GM04503 (cell line): ENCODE measurements at places on chromosomes 13 and 19.

DNA sequence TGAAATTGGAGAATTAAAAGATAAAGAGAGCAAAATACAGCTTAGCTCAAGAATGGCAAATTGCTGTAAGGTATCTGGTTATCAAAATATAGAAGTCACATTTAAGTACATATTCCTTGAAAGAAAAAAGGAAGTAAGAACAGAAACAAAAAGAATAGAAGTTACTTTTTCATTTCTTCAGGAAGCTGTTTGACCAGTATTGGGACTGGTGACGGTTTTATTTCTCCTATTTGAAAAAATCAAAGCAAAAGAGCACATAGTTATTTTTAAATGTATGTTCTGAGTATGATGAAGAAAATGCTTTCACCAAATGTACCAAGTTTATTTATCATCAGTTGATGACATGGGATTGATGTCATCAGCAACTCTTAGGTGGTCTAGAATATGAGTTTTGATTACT lies 83.1 kb upstream of the OXGR1 start:
- no peak for DNase-seq

DNA sequence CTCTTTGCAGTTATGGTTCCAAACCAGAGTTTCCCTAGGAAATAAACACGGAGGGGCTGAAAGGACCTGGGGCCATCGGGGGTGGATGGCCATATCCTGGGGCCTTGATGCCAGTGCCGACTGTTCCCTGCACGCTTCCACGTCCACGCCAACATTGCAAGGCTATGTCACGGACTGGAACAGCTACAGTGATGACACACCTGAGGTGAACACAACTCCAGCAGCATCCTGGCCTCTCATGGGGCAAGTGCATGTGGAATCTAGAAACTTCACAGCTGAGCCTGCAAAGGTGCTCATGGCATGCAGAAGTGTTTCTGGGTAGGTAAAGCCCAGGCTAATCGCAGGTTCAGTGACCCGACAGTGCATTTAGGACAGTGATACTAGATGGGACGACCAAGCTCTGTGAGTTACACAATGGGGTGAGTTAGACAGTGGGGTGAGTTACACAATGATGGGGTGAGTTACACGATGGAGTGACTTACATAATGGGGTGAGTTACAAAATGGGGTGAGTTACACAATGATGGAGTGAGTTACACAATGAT lies 52.0 kb upstream of the GAS6 start:
- no peak for DNase-seq

- peak; percentile 53 for DNase-seq
Observed at GRCh38 chr19:13880059-13881043, 3.4 kb downstream of the NANOS3 start.

- DNase-seq: no peak
Observed at GRCh38 chr13:21979161-21979806, 308.4 kb downstream of the FGF9 start.

DNA sequence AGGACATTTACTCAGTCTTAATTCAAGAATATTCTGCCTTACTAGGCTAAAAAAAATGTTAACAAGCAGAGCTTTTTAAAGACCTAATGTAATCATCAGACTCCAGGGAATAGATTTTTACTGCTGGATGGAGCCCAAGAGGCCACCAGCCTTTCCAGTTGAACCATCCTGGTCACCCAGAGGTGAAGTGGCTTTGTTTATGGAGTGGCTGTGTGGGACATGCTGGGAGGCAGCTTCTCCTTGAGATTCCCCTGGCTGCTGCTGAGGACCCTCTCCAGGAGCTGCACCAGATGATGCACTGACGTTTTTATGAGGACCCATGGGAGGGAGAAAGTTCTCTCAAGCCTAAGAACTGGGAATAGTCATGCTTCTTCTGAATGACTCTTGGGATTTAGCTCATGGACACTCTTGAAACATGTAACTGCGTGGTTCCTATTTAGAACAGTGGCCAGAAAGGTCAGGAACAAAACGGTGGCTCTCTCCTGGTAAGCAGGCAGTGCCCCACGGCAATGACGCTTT lies 205.9 kb upstream of the MIR17HG start:
- DNase-seq: no peak

GRCh38 chr19:16062789-16063188 lies 13.5 kb upstream of the TPM4 start:
- no peak for DNase-seq

GRCh38 chr13:77781808-77782207 lies 84.3 kb downstream of the SLAIN1 start:
- no peak for DNase-seq

DNA sequence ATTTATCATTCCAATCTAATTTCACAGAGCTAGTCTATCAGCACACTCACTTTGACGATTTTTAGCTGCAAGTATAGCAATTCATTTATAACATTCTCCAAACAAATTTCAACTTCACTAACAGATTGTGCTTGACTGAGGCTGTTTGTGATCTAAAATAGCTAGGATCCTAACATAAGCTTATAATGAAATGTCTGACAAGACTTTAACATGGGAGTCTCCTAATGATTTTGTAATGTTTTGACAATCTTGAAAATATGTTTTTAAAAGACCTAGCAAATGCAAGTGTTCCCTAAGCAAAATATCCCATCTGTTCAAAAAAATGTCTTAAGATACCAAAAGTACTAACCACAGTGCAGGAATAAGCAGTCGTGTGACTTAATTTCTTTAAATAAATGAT lies 889.5 kb upstream of the SPRY2 start:
- no peak for DNase-seq

GRCh38 chr19:41031916-41032315 lies 40.8 kb downstream of the CYP2B6 start:
- no peak for DNase-seq

- DNase-seq: no peak
Observed at GRCh38 chr19:988081-988480, 3.9 kb downstream of the WDR18 start.

- DNase-seq: no peak
Observed at GRCh38 chr13:62684359-62684758, 1268.7 kb upstream of the PCDH20 start.

GRCh38 chr19:42487798-42488178 lies 40.5 kb downstream of the CEACAM1 start:
- no peak for DNase-seq

GRCh38 chr19:52748336-52748950 lies 13.6 kb upstream of the ZNF611 start:
- DNase-seq: no peak

- DNase-seq: no peak
Observed at GRCh38 chr13:24680258-24680920, at the start of gene ATP12A. ATP12A (plus strand) TSS chr13:24680408; CDS start chr13:24680744, 336 bp downstream.

GRCh38 chr19:19487950-19488874 lies 27.1 kb downstream of the TSSK6 start:
- no peak for DNase-seq

DNA sequence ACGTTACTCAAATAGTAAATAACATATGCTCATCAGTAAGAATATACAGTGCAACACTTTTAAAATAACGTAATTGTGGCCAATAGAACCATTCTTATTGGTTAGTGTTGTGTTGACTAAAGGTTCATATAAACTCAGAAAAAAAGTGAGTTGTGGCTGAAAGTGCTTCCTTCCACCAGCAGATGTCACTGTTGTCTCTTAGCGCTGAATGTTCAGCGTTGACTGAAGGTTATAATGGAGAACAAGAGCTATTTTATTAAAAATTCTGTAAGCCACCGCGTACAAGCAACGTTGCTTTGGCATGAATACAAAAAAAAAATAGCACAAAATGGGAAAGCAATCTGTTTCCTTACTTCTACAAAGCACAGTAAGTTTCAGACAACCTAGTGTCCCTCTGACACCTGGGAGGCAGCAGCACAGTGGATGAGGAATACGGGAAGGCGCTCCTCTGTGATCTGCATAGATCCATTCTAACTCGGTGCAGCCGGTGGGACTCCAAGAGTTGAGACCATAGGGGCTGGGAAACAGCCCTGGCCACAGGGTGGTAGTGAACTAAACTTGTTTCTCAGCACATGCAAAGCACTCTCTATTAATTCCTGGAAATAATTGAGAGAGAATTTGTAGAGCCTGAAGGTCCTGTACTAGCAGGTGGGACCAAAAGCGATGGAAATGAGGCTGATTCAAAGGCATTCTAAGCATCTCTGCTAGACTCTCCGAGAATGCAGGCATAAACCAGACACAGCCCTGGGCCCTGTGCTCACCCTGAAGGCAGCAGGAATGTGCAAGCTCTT lies 23.9 kb upstream of the OXGR1 start:
- no peak for DNase-seq

- no peak for DNase-seq
Observed at GRCh38 chr13:95185311-95185710, 115.9 kb downstream of the ABCC4 start.

DNA sequence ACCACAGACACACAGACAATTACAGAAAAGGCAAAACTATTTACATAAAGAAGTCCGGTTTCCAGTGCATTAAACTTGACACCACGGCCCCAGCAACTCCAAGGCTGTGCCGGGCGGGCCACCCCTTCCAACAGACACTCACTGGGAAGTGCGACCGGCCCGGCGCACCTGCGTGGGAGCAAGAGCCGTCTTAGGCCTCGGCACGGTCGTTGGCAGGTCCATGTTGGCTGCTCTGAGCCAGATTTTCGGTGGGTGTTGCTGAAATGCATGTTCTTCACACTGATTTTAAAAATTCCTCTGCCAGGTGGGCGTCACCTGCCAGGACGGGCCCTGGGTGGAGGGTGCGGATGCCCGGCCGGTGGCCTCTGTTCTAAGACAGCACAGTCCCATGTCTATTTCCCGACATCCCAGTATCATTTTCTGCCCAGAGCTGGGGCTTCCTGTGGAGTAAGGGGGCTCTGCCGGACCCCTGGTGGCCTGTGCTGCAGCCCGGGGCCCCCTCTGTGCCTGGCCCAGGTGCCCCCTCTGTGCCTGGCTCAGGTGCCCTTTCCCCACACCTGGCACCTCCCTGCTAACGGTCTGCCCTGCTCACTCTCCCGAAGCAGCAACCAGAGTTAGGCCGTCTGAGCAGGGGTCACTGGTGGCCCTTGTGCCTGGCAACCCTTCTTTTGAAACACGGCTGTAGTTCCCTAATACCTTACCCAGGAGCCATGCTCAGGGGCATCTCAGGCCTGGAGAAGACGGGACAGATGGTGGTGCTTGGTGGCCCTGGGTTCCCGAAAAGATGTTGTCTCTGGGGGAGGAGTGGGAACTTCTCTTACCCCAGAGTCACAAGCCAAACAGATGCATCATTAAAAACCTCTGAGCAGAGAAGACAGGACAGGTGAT lies 9.2 kb downstream of the TMEM255B start:
- no peak for DNase-seq

- DNase-seq: no peak
Observed at GRCh38 chr13:112669881-112670499, 19.8 kb upstream of the ATP11A start.

- DNase-seq: no peak
Observed at GRCh38 chr19:48913114-48913889, 13.2 kb downstream of the NUCB1 start.

DNA sequence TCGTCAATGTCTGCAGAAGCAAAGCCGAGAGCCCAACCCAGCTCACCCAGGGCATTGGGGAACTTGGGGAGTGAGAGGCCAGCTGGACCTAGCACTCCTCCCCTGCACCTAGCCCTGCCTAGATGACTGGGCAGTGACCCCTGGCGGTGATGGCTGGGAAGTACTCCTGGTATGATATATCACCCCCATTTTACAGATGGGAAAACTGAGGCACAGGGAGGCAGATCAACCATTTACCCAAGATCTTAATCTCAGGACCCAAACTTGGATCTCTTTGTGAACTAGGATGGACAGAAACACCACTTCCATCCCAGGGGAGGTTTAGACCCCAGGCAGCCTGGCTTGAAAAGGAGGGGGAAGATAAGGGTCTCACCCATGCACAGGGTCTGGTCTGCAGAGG lies 43.5 kb downstream of the CCL25 start:
- no peak for DNase-seq

- no peak for DNase-seq
Observed at GRCh38 chr19:6534451-6535093, 3.7 kb downstream of the TNFSF9 start.

DNA sequence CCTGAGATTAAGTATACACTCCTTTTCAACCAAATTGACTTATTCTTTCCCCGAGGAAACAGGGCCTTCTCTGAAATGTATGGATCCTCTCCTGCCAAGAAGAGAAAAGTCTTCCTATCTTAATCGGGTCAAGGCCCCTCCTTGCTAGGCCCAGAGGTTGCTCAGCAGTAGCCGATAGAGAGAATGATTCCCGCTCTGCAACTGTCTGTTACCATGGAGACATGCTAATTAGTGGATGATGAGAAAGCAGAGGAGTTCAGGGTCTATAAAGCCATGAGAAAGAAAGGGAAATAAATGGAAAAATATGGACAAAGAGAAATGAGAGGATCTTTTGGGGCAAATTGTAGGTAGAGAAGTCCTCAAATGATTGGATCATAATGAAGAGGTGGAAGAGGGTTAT lies 103.5 kb downstream of the POU4F1 start:
- no peak for DNase-seq

- no peak for DNase-seq
Observed at GRCh38 chr19:10228393-10228792, 2.7 kb downstream of the S1PR2 start.

GRCh38 chr19:41310033-41310831 lies at the start of gene CCDC97:
CCDC97 (plus strand) TSS chr19:41310172; CDS start chr19:41310311, 139 bp downstream.
- DNase-seq: no peak

DNA sequence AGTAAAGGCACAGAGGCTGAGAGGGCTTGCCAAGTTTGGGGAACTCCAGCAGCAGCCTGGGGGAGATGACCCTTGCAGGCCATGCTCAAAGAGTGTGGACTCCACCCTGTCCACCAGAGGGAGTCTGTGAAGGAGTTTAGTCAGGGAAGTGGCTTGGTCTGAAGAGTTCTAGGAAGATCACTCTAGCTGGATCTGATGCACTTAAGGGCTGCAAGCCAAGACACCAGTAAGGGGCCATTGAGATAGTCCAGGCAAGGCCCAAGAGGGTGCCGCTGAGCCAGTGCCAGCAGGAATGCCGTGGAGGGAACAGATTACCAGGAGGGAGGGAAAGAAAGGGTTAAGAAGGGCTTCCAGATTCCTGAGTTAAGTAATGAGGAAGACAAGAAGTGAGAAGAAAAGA lies 68.7 kb downstream of the ZAR1L start:
- no peak for DNase-seq

- DNase-seq: no peak
Observed at GRCh38 chr19:8257052-8257443, 47.9 kb downstream of the CERS4 start.

GRCh38 chr19:56969759-56970178 lies 129.2 kb upstream of the PEG3 start:
- DNase-seq: no peak

- no peak for DNase-seq
Observed at GRCh38 chr13:19601749-19602725, 31.4 kb upstream of the MPHOSPH8 start.

DNA sequence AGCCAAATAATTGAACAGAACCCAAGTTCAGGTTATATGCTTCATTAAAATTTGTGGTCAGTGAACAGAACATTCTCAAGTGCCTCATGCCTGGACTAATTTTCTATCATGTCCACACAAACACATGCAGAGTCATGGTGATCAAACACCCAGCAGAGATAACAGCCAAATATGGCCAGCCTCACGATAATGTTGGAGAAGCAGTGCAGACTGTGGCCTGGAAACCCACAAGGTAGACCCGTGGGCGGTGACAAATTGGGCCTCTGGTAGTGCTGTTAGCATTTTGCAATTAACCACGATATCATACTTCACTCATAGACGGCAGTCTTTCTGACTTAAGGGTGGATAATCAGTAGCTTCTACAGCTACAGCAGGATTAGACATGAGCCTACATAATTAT lies 35.0 kb upstream of the VWA8 start:
- DNase-seq: no peak

- DNase-seq: no peak
Observed at GRCh38 chr13:26819046-26819445, 58.5 kb upstream of the GPR12 start.

GRCh38 chr19:47157431-47158321 lies 27.0 kb downstream of the SAE1 start:
- peak; percentile 63 for DNase-seq

- DNase-seq: no peak
Observed at GRCh38 chr13:112071723-112072533, 5.0 kb downstream of the SOX1 start.
